ENCODE measurements at places on chromosomes 3 and 15.

GRCh38 chr3:118801899-118802298, 232.7 kb downstream of the IGSF11 start:
- DNase-seq: no peak

GRCh38 chr15:82952158-82953081, at the start of gene HOMER2:
HOMER2 (minus strand) TSS chr15:82952720; CDS start chr15:82952535, 185 bp downstream.
- no peak for DNase-seq

- peak; percentile 64 for DNase-seq
Measured at GRCh38 chr15:78061963-78062427, 15.5 kb downstream of the TBC1D2B start.

DNA sequence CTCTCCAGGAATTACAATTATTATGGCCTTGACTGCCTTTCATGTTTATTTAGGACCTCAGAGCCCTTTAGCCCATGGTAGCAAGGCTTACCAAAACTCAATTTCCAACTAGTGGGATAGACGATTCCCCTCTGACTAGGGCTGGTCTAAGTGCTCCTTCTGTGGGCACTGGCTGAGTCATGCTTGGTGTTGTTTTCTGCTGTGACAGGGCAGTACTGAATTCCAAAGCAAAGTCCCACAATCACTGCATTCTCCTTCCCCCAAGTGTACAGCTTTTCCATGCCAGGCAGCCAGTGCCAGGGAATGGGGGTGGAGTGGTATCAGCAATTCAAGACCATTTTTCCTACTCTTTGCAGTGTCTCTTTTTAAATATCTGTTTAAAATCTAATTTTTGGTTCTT, 509.0 kb upstream of the NECTIN3 start:
- no peak for DNase-seq

GRCh38 chr15:76894174-76894573, 11.0 kb downstream of the SCAPER start:
- DNase-seq: no peak

GRCh38 chr3:174285242-174285864, 573.8 kb upstream of the NAALADL2 start:
- no peak for DNase-seq

- no peak for DNase-seq
Measured at GRCh38 chr15:57554063-57554811, 37.5 kb upstream of the MYZAP start.

DNA sequence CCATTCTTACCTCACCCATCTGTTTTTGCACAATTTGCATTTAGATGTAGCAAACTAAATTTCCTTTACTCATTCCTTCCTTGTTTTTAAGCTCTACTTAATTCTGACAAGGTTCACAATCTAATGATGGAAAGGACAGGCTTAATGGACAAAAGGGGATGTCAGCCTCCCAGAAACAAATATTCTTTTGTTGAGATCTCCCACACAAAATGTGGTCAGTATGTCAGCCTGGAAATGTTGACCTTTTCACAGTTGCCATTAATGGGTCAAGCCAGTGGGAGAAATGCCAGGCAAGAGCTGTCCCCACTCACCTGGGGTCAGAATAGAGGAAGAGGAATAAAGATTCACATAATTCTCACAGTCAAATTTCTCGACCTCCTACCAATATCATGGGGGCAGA, 27.0 kb downstream of the WWTR1 start:
- DNase-seq: no peak

- DNase-seq: no peak
Measured at GRCh38 chr3:50648313-50648712, 26.4 kb upstream of the DOCK3 start.

GRCh38 chr3:46660003-46660402, 33.5 kb downstream of the ALS2CL start:
- no peak for DNase-seq
